ENCODE measurements at places on chromosomes 1 and 21.

GRCh38 chr1:197062692-197063091 is 4.4 kb downstream of the F13B start:
- no peak for DNase-seq

GRCh38 chr1:234111458-234112142 is 207.1 kb downstream of the SLC35F3 start:
- no peak for DNase-seq

- DNase-seq: no peak
Measured at GRCh38 chr1:46065405-46065804, 67.0 kb downstream of the PIK3R3 start.

DNA sequence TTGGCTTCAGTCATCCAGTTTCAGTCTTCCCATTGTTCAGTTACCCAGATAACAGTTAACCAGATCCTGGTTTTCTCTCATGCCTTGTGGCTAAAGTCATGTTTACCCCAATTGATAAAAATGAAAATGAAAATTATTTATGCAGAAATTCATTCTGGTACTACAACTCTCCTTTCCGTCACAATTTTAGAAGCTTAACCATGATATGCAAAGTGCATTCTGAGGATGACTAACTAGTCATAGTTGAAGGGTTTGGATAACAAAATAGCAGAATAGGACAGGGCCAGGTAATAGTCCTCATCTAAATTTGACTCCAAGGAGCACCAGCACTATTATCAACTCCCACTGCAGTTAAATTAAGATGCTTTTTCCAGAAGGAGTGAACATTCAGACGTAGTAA is 94.7 kb downstream of the NTMT2 start:
- no peak for DNase-seq

DNA sequence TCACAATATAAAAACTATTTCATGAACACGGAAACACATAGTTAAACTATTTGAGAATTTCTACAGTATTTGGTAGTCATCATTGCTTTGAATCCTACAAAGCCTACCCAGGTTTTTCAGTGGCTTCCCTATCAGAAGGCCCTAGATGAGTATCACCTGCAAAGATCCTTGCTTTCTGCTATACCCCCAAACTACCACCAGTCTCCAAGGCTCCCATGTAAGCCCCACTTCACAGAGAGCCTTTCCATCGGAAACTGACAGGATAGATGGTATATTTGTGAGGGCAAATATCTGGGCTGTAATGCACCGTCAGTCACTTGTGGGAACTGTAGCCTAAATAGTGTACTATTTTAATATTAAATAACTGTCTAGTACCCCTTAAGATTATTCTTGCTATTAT is 674.3 kb downstream of the BRINP3 start:
- DNase-seq: no peak

GRCh38 chr1:14413819-14414490 is 184.5 kb upstream of the KAZN start:
- no peak for DNase-seq

DNA sequence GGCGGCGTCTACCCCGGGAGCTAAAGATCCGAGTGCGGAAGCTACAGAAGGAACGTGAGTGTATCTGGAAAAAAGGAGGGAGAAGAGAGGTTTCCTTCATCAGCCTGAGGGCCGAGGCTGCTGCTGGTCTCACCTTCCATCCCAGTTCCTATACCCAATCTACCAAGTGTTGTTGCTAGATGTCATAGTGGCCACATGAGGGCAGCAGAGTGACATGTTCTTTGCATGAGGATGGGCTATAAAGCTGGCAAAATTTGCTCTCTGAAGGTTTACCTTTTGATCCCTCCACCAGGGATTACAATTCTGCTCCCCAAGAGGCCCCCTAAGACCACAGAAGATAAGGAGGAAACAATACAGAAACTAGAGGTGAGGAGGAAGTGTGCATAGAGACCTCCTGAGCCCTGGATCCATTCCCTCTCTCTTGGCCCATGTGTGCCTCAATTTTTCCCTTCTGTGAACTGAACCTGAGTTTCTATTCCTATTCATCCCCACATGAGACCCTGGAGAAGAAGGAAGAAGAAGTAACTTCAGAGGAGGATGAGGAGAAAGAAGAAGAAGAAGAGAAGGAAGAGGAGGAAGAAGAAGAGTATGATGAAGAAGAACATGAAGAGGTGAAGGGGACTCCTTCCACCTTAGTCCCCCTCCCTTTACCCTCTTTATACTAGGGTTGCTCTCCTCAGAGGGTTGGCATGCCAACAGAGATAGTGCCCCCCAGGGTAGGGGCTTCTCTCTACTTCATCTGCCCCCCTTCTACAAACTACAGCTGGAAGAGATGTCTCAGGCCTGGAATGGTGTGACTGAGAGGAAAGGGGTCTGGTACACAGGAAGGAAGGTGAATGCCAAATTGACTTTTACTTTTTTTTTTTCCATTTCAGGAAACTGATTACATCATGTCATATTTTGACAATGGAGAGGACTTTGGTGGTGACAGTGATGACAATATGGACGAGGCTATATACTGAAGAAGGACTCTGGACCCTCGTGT is 13.3 kb downstream of the POLR3GL start:
- peak; percentile 73 for DNase-seq

Data from right forelimb (tissue), 1 donor.